NCI-H526 (cell line): ENCODE measurements at places on chromosomes 13 and 19.

- DNase-seq: no peak
These were observed 412.0 kb downstream of the LMO7 start for GRCh38 chr13:76048131-76048530.

DNA sequence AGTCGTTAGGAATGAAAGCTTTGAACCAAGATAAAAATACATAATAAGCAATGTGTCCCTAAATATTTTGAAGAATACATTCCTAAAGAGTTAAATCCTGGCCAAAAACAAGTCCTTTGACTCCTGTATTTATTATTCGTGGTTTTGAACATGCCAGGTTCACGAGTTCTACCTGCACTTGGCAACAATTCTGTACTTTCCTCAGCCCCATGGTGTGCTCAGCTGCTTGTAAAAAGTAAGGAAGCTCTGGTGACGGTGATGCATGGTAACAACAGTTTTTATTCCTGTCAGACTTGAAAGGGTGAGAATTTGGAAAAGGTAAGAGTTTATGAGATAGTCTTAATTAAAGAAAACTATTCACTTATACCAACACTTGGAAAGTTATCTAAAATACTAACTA is 95.0 kb upstream of the KLF12 start:
- no peak for DNase-seq

DNA sequence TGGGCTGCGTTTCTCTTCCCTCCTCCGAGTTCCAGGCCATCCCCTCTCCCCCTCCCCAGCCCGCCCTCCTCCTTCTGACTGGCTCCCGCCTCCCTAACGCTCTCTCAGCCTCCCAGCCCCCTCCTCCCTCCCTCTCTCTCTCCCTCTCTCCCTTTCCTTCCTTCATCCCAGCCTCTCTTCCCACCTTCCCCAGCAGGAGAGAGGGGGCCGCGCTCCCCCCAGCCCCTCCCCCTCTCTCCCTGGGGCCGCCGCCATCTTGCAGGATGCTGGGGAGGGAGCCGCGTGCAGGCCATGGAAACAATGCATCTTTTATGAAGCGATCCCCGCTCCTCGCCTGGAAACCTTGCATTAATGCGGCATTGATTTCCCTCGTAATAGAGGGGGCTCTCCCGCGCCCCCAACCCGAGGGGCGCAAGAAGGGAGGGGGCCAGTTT is 42.6 kb upstream of the ADGRL1 start:
- peak; percentile 53 for DNase-seq

DNA sequence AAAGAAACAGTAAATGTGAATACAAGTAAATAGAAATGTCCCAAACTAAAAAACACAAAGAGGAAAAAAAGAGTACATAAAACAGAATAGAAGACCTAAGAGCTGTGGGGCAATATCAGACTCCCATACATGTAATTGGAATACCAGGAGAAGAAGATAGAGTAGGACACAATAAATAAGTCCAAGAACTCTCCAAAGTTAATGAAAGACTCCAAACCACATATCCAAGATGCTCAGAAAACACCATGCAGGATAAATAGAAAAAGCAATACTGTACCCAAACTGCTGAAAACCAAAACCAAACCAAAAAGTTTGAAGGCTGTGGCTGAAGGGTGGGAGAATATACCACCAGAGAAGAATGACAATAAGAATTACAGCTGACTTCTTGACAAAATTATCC is 18.3 kb downstream of the THSD1 start:
- DNase-seq: no peak

GRCh38 chr13:77691871-77692270 is 5.6 kb upstream of the SLAIN1 start:
- no peak for DNase-seq
